ENCODE measurements at places on chromosomes 6 and 20. TPM values are rescaled to one million over a fixed set of nuclear protein-coding genes. Genes with fewer than 3 reads are reported as not detected.

GRCh38 chr6:21265730-21266044 is 327.9 kb upstream of the SOX4 start:
- DNase-seq: no peak

GRCh38 chr6:160129881-160130615 is 8.4 kb downstream of the SLC22A1 start:
- DNase-seq: no peak

DNA sequence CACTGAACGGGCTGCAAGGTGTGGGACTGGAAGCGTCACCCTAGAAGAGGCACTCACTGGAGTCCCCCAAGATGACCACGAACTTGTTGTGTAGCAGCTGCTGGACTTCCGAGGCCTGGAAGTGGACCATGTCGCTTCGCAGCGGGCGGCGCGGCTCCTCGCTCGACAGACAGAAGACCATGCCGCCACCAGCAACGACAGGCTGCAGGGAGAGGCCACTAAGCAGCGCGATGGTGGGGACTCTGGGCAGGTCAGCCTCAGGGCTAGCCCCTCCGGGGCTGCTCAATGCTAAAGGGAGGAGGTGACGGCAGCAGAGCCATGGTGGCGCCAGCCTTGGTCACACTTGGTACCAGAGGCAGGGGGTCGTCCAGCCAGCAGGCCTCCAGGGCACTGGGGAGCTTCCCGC is 720 bp downstream of the PCED1A start:
- no peak for DNase-seq

- no peak for DNase-seq
Observed at GRCh38 chr6:136927292-136927691, 5.2 kb downstream of the SLC35D3 start.

DNA sequence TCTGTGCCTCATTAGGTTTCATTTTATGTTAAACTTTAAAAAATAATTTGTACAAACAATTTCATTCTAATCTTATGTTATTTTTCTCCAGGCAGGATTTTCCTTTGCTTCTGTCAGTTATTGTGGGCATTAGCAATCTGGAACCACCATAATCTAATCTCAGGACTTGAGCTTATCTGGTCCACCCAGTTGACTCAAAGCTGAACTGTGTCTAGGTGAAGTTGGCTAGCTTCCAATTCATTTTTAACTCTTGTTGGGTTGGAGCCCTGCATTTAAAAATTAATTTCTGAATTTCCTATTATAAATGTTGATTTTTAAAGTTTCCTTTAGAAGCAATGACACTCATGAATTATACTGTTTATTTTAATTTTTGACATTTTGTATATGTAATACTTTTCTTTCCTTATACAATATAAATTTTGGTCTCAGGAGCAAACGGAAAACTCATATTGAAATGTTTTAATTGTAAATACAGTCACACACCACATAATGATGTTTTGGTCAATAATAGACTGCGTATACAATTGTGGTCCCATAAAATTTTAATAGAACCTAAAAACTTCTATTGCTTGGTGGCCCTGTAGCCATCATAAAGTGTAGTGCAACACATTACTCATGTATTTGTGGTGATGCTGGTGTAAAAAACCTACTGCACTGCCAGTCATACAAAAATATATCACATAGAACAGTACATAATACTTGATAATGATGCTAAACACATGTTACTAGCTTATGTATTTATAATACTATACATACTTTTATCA is 121.3 kb downstream of the CLVS2 start:
- no peak for DNase-seq

DNA sequence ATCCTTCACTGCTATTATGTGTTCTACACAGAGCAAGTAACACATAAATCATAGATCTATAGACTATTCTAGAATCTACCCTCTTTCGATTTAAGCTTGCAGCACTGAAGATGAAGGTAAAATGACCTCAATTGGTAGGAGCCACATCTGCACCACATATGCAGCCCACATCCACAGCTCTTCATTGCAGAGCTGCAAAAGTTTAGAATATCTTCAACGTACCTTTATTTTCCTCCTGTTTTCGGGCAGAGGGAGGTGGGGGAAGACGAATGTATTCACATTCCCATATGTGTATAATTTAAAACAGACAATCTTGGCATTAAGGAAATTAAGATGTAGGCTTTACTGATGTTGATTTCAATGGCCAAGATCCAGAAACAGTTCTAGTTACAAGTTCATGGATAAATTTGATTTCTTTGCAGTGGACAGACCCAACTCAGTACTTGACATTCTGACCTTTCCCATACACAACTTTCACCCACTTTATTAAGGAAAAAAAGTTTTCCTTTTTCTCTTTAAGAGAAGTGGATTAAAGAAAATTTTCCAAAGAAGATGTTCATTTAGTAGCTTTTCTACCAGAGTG is 14.0 kb downstream of the EPB41L2 start:
- DNase-seq: no peak

DNA sequence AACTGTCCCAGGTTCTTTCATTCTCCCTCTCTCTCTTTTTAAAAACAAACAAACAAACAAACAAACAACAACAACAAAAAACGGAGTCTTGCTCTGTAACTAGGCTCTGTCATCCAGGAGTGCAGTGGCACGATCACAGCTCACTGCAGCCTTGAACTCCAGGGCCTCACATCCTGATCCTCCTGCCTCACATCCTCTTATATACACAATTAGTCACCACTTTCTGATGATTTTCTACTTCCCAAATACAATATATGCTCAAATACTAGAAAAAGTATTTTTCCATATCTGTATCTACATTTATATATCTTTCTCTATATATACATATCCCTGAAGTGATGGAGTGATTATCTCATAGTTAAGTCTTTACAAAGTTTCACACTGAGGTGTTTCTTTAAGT is 170.7 kb downstream of the EPHA7 start:
- no peak for DNase-seq

- DNase-seq: no peak
Observed at GRCh38 chr6:95685822-95686221, 108.5 kb downstream of the MANEA start.

- peak; percentile 83 for DNase-seq
Observed at GRCh38 chr6:121666814-121667213, 231.4 kb downstream of the GJA1 start.

GRCh38 chr6:12675931-12676330 is 40.6 kb upstream of the PHACTR1 start:
- no peak for DNase-seq

DNA sequence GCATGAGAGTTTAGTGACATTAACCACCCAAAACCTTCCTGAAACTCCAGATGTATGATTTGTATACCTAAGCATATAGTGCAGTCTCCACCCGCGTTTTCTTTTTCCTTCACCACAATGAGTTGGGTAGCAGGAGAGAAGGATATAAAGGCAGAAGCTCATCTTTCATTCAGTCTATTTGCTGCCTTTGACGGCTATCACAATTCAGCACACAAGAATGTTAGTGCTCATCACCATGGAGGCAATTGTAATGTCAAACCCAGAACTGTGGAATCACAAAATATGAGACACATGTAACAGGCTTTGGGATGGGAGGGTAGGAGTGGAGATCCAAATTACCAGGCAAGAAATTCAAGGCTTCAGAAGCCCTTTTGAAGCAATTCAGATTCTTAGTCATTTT is 17.6 kb downstream of the ZHX3 start:
- no peak for DNase-seq

DNA sequence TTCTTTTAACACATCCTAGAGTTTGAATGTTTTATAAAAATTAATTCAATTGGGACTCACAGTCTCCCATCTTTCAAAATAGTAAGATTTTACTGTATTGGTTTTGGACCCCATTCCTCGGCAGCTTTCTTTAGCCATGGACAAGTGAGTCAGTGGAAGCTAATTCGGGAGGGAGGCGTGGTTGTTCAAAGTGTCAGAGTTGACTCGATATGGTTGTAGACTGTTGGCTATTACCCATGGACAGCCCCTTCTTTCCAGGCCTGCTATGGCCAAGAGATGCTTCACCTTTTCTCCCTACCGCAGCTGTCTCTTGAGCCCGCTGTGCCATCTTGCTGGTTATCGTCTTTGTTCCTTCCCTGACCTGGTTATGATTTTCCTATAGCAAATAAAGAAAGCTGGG is 243.0 kb downstream of the CD83 start:
- DNase-seq: no peak

DNA sequence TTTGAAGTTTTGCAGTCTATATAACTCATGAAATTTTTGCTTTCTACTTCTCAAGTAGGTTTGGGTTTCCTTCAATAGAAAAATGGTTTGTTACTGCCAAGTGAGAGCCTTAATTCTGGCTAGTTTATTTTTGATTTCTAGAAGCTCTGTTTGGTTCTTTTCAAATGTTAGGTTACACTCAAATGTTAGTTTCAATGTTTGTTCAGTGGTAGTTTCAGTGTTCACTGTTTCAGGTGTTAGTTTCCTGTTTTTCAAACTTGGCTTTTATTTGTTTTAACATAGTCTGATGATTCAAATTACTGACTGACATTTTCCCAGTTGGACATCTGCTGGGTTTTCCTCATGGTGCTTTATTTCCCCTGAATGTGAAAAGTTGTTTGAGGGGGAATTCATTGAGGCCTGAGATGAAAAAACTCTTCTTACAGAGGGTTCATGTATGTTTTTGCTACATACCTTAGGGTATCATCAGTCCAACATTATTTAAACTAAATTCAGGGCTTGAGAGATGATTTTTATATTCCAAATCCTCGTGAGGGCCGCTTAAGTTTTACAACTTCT is 189.0 kb downstream of the JARID2 start:
- no peak for DNase-seq

GRCh38 chr6:16712931-16713484 is 48.3 kb downstream of the ATXN1 start:
- DNase-seq: peak; percentile 88

- DNase-seq: no peak
Observed at GRCh38 chr6:165939601-165940290, 227.9 kb downstream of the TBXT start.

GRCh38 chr20:23120936-23121750 is 35.0 kb upstream of the CD93 start:
- no peak for DNase-seq

GRCh38 chr6:34581561-34581920 is 25.4 kb upstream of the SPDEF start:
- DNase-seq: no peak

DNA sequence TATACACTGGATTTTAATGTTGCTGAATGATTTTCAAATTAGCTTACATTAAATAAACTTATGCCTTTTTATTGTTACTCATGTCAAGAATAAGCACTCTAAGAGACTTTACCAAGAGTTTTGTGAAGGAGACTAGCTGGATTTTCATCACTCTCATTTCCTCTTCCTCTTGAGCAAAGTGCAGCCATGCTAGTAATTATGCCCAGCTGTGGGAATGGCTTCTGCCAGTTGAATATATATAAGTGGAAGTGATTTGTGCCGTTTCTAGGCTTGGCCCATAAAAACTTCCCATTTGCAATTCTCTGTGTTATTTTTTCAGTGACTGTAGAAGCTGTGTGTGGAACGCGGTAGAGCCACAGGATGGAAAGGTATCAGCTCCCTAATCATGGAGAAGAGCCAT is 255.8 kb downstream of the HDGFL1 start:
- DNase-seq: no peak

DNA sequence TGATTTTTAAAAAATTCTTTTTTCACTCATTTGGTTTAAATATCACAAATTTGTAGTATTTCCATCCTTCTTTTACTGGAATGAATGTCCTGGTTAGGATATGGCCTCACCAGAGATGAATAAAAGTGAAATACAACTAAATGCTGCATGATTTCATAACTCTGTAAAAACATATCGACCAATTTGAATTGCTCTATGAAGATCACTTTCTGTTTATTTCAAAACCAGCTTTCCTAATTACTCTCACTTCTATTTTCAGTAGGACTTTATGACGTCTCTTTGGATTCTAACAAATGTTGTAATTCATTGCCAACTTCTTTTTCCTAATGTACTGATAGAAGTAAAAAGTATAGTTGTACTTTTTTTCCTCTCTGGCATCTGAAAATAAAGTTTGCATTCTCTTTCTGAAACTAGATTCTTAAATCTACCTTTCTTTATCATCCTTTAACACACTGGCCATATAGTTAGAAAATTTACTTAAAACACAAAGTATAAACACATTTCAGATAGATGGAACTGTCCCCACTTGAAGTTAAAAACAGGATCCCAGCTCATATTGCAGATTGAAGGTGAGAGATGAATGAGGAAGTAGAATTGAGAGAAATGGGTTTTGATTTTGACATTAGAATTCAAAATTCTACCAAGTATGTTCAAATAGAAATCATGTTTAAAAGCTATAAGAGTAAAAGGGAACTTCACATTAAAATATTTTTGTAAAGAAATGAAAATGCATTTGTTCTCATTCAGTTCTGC is 40.3 kb upstream of the IL20RA start:
- no peak for DNase-seq

DNA sequence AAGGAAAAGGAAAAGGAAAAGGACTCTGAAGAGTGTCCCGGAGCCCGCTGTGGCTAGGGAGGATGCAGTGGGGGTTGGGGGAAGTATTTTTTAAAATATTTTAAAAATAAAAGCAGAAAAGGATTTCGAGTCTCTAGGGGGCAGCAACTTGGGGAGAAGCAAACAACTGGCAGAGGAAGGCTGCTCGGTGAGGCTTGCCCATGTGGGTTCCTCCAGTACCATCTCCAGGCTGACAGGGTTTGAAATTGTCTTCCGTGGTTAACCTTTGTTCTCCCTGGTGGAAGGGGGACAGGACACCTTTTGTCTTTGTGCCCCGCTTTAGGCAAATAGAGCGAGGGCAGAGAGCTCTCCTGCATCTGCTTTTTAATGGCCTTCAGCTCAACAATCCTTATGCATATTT is 60.4 kb upstream of the SNX9 start:
- no peak for DNase-seq

- no peak for DNase-seq
Observed at GRCh38 chr6:157198425-157199279, 124.7 kb downstream of the TMEM242 start.

DNA sequence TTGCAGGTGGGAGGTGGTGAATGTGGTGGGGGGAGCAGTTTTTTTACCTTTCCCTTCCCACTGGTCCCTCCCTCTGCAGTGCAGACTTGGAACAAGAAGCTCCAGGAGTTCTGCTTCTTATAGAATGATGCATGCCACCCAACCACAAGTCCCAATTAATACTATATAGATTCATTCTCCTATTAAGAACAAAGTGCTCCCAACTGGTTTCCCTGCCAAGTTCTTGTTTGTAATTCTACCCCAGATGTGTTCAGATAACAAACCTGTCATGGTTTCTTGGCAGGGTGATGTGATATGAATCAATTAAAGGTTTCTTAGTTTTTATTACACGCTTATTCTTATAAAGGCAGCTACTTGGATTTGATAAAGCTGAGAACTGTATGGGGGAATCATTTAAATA is 23.9 kb downstream of the HDDC2 start:
- no peak for DNase-seq

TRIM40 gene
- not detected for total RNA-seq

VWA7 gene
- 0.11 TPM for total RNA-seq

DEFB132 gene
- not detected for total RNA-seq

OR2J3 gene
- total RNA-seq: not detected

TAGAP gene
- not detected for total RNA-seq

ANGPT4 gene
- total RNA-seq: not detected

FAM209B gene
- not detected for total RNA-seq

All from pulmonary artery endothelial cell (primary cell).